Omental fat pad (tissue), 4 donors: ENCODE measurements at places on chromosomes 6 and 20.

- DNase-seq: no peak
Measured at GRCh38 chr6:3406362-3406821, 50.5 kb downstream of the SLC22A23 start.

- no peak for DNase-seq
Measured at GRCh38 chr6:2197177-2197671, 48.2 kb downstream of the GMDS start.

GRCh38 chr20:17835934-17836300, 132.7 kb downstream of the SNX5 start:
- DNase-seq: no peak

DNA sequence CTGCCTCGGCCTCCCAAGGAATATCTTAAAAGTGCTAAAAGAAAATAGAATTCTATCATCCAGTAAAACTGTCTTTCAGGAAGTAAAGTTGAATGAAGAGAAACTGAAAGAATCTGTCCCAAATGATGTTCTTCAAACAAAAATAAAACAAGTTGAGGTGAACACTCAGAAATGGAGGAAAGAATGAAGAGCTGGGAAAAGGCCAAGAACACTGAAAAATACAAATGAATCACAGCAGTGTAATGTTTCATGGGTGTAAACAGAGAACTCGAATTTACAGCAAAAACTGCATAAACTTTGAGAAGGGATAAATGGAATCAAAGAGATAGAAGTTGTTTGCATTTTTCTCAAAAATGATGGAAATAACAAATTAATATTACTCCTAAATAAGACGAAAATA, 317.3 kb downstream of the TAF4 start:
- DNase-seq: no peak

GRCh38 chr6:111596784-111597183, 8.9 kb downstream of the TRAF3IP2 start:
- no peak for DNase-seq
